ENCODE measurements at places on chromosomes 1 and 21.
A peak's percentile ranks its signal among the peaks of the same experiment; 100 is the strongest.

GRCh38 chr1:108041360-108042142, 76.6 kb upstream of the VAV3 start:
- DNase-seq, result no peak

- no peak for DNase-seq
These were observed 90.5 kb downstream of the ACTL8 start for GRCh38 chr1:17845583-17845982.

DNA sequence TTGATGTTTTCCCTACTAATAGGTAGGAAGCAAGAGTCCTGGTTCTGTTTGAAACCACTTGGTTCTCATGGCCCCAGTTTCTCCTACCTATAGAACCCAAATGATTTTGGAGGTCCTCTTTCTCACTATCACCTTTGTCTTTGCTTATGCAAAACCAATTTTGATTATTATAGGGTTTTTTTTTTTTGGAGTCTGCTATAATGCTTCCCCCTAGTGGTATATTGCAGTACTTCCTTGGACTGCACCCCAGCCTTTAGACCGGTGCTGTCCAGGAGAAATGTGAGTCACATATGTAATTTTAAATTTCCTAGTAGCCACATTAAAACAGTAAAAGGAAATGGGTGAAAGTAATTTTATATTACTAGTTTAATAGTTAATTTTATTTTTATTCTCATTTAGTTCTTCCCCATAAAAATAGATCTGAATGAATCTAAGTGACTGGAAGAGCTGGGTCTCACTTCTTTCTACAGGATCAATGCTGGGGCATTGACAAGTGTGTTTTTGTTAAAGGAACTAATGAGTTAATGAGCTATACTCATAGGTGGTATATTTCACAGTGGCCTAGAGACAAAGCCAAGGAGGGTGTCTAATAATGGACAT, 10.6 kb downstream of the FCMR start:
- peak; percentile 47 for DNase-seq

DNA sequence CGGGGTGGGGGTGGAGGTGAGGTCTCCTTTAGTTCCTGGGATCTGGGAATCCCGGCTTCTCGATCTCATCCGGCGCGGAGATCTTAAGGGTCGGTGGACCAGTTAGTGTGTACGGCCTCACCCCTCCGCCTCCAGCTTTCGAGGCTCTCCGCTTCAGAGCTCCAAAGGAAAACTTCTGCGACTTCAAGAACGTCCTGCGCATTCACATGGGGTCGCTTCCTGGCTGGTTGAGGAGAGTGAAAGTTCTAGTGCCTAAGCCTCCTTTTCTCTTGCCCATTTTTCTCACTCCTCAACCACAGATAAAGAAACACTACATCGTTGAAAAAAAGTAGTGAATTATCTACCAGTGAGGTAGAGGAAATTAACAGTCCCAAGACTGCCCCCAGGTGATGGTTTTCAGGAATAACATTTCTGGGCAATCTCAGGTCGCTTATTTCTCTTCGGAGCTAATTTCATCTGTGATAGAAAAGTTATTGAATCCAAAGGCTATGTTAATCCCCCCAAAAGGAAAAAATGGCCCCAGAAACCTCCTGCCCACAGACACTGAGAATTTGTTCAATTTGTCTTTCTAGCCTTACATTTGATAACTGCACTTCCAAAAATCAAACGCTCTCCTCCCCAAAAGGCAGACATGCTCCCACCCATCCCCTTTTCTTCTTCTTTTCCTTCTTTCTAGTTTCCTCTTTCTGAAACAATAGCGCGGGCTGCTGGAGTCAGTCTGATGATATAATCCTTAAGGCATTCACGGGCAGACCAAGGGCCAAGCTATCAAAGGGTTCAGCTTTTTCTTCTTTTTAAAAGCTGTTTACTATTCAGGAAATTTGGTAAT, 20.6 kb upstream of the TBX15 start:
- peak; percentile 39 for DNase-seq

DNA sequence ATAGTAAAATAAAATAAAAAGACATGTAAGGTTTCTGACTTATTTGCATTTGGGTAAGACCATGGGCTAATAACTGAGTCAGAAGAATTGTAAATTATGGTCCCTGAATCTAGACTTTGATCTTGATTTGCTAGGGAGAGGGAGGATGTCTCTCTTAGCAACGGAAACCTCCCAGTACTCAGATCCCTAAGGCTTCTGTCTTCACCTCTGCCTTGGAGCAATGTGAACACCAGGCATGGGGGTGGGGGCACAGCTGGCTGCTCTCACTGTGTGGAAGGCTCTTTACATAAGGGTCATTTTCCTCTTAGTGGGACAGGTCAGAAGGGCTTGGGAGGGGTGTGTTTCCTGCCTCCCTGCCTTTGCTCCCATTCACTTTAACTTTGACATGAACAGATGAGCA, 17.0 kb upstream of the TMEM54 start:
- DNase-seq, result peak; percentile 42

DNA sequence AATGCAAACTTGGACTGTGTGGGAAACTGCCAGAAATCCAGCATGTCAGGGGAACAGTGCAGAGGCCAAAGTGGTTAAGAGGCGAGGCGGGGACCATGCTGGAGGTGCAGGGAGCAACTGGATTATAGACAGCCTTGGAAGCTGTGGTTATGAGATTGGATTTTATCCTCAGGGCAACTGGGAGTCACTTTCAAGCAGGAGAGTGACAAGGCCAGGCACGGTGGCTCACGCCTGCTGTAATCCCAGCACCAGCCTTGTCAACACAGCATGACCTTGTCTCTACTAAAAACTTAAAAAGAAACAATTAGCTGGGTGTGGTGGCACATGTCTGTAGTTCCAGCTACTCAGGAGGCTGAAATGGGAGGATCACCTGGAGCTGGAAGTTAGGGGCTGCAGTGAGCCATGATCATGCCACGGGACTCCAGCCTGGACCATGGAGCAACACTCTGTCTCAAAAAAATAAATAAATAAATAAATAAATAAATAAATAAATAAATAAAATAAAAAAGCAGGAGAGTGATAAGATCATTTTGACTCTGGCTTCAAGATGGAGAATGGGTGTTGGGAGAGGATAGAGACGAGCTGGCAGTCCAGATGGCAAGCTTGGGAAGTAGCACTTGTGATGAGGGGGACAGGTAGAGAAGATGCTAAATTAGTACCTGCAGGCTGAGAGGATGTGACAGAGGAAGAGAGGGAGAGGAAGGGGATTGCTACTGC, 3.5 kb downstream of the HAPLN2 start:
- no peak for DNase-seq

GRCh38 chr1:150548632-150549495, at the start of gene ADAMTSL4:
Gene ADAMTSL4, plus strand, starts transcription at chr1:150549408. Its CDS starts 2,881 bp downstream, at chr1:150552289.
- no peak for DNase-seq
